ENCODE measurements at places on chromosomes 6 and 20. TPM values are rescaled to one million over a fixed set of nuclear protein-coding genes. Genes with fewer than 3 reads are reported as not detected.
A peak's percentile ranks its signal among the peaks of the same experiment; 100 is the strongest.

DNA sequence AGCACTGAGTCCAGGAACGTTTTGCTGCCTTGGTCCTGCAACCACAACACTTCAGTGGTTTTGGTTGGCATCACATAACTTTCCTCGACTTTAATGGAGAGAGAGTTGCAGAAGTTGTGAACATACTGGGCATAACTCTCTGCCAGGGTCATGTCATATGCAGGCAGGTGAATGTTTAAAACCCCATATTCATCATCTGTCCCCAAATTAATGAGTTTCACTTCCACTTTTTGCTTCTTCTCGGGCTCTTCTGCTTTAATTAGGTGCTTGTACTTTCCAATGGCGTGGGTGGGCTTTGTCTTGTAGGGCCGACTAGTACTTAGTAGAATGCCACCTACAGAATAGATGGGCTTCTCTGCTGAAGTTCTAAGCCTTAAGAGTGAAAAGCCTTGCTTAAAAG is 45.2 kb upstream of the TFAP2A start:
- no peak for DNase-seq
- H3K27me3 ChIP-seq = no peaks in the 10 kb centered on the region
- H3K4me1 ChIP-seq = no peaks in the 10 kb centered on the region
- H3K36me3 ChIP-seq = no peaks in the 10 kb centered on the region

- DNase-seq = no peak
- no peaks in the 10 kb centered on the region for H3K4me1 ChIP-seq
- H3K4me3 ChIP-seq = no peak overlapping the region
- no peak overlapping the region for H3K27ac ChIP-seq
Observed at GRCh38 chr6:27288136-27289044, 23.7 kb downstream of the POM121L2 start.

DNA sequence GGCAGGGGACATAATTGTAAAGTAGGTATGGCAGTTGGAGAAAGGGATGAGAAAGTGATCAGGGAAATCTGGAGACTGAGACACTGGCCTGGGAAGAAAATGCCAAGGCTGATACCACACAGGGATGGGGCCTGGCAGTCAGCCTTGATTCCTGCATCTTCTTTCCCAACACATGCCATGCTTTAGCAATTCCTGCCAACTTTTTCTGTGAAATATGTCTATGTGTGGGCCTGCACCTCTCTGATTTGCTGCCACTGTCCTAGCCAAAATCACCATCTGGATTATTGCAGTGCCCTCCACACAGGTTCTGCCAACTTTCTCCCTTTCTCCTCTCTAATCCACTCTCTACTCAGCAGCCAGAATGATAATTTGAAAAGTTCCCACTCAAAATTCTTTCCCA is 759.8 kb upstream of the CITED2 start:
- no peak overlapping the region for H3K27ac ChIP-seq
- no peak for DNase-seq
- no peaks in the 10 kb centered on the region for H3K27me3 ChIP-seq
- no peak overlapping the region for H3K4me3 ChIP-seq

DNA sequence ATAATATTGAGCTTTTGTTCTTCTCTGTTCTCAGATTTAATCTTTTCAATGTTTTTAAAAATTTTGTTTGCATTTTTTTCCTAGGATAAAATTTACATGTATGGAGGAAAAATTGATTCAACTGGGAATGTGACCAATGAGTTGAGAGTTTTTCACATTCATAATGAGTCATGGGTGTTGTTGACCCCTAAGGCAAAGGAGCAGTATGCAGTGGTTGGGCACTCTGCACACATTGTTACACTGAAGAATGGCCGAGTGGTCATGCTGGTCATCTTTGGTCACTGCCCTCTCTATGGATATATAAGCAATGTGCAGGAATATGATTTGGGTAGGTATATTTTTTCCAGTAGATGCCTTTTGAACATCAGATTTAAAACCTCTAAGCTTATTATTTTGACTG is 89.8 kb downstream of the ATRN start:
- no peaks in the 10 kb centered on the region for H3K27me3 ChIP-seq
- H3K4me1 ChIP-seq = no peaks in the 10 kb centered on the region
- no peak overlapping the region for H3K27ac ChIP-seq
- H3K36me3 ChIP-seq = no peaks in the 10 kb centered on the region
- no peak overlapping the region for H3K4me3 ChIP-seq

The VSTM2L gene
- 1.9 TPM for total RNA-seq

GRCh38 chr20:38061109-38061508 is 27.6 kb downstream of the RPRD1B start:
- DNase-seq = no peak
- peaks cover 42% of the 10 kb centered on the region for H3K36me3 ChIP-seq
- H3K27me3 ChIP-seq = no peaks in the 10 kb centered on the region
- no peak overlapping the region for H3K4me3 ChIP-seq

The MOG gene
- not detected for total RNA-seq

- no peak overlapping the region for H3K27ac ChIP-seq
- no peak for DNase-seq
- H3K4me1 ChIP-seq = no peaks in the 10 kb centered on the region
- no peak overlapping the region for H3K4me3 ChIP-seq
- no peaks in the 10 kb centered on the region for H3K27me3 ChIP-seq
Observed at GRCh38 chr6:42417641-42418112, 34.0 kb downstream of the TRERF1 start.

DNA sequence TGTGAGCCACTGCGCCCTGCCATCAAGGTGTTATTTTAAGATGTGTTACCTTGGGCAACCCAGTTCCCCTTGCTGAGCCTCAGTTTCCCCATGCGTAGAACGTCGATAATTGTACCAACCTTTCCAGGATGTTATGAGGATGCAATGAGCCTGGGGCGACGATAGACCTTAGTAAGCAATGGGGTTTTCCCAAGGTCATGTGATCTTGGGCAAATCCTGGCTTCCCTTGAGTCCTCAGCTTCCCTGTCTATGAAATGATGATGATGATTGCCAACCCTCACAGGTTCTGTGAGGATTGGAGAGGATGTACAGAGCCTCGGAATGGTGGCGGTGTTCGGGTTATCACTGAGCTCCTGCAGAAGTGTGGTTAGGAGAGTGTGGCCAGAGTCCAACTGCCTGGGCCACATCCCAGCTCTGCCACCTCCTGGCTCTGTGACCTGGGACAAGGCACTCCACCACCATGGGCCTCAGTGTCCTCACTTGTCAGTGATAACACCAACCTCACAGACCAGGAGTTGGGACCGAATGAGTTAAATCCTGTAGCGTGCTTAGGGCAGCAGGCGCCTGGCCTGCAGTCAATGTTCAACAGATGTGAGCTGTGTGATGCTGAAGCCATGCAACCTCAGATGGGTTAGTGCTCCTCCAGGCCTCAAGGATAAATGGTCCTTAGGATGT is 23.4 kb downstream of the SIRPA start:
- H3K4me1 ChIP-seq = no peaks in the 10 kb centered on the region
- no peak overlapping the region for H3K4me3 ChIP-seq
- H3K27ac ChIP-seq = no peak overlapping the region
- H3K27me3 ChIP-seq = no peaks in the 10 kb centered on the region
- no peaks in the 10 kb centered on the region for H3K36me3 ChIP-seq

DNA sequence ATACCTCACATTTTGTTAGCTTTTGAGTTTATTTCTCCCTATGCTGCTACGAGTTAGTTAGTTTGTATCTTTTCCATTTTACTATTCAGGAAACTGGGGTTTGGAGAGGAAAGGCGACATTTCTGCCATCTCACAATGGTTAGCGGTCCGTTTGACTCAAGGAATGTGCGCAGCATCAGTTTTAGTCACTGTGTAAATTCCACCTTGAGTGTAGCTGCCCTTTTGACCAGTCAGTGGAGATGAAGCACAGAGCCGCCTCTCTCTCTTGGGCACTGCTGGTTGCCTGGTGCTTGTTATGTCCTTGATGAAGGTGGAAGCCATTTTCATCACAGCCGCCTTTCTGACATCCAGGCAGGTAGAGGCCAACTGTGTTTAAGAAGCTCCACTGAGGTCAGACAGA is 185.5 kb downstream of the SCP2D1 start:
- no peaks in the 10 kb centered on the region for H3K27me3 ChIP-seq
- no peak overlapping the region for H3K27ac ChIP-seq
- H3K36me3 ChIP-seq = no peaks in the 10 kb centered on the region
- no peak overlapping the region for H3K4me3 ChIP-seq

The CBFA2T2 gene
- 11.6 TPM for total RNA-seq

The ANKEF1 gene
- 4.2 TPM for total RNA-seq

The RRAGD gene
- total RNA-seq = 10.5 TPM

The LY6G5C gene
- 2.0 TPM for total RNA-seq

GRCh38 chr6:136401749-136402148 is 112.1 kb upstream of the BCLAF1 start:
- H3K36me3 ChIP-seq = no peaks in the 10 kb centered on the region
- DNase-seq = no peak

DNA sequence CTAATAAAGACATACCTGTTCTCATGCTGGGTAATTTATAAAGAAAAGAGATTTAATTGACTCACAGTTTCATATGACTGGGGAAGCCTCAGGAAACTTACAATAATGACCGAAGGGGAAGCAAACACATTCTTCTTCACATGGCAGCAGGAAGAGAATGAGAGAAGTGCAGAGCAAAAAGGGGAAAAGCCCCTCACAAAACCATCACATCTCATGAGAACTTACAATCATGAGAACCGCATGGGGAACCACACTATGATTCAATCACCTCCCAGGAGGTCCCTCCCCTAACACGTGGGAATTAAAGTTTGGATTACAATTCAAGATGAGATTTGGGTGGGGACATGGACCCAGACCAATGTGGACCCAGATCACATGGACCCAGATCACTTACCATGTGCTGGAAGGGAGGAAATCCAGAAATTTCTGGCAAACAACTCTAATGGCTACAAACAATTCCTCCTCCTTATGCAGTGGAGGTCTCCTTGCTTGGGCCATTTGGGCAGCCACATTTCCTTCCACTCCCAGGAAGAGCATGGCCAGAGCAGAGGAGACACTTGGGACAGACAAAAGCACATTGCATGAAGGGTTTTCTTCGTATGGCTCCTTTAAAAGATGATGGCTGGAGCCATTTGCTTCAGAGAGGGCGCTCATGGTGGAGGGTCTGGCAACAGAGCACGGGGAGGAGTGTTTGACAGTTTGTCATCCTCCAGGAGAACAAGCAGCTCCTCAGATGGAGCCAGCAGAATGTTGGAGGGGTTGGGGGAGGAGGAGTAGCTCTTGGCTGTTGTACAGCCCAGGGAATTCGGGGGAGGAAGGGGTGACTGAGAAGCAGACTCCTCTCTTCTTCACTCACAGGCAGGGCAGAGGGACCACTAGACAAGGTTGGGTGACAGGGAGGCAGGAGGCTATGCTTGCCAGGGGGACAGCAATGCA is 30.4 kb downstream of the SERPINB9 start:
- no peak for DNase-seq
- no peaks in the 10 kb centered on the region for H3K36me3 ChIP-seq
- H3K4me3 ChIP-seq = no peak overlapping the region

- peaks cover 17% of the 10 kb centered on the region for H3K36me3 ChIP-seq
- no peak for DNase-seq
- H3K27me3 ChIP-seq = no peaks in the 10 kb centered on the region
- no peak overlapping the region for H3K4me3 ChIP-seq
- H3K4me1 ChIP-seq = no peaks in the 10 kb centered on the region
Observed at GRCh38 chr6:31690231-31691077, 9.6 kb upstream of the LY6G5C start.

The SLC16A10 gene
- 28.2 TPM for total RNA-seq

DNA sequence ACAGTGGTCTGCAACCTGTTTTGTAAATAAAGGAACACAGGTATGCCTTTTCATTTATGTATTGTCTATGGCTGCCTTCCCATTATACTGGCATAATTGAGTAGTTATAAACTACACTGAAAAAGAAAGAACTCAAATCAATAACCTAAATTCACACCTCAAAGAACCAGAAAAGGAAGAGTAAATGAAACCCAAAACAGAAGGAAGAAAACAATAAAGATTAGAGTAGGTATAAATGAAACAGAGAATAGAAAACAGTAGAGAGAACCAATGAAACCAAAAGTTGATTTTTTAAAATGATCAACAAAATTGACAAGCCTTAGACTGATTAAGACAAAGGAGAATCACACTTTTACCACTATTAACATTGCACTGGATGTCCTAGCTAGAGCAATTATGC is 34.7 kb downstream of the FAM184A start:
- H3K27me3 ChIP-seq = no peaks in the 10 kb centered on the region
- H3K4me3 ChIP-seq = no peak overlapping the region
- no peaks in the 10 kb centered on the region for H3K4me1 ChIP-seq
- DNase-seq = no peak

- H3K27ac ChIP-seq = no peak overlapping the region
- H3K36me3 ChIP-seq = no peaks in the 10 kb centered on the region
- H3K27me3 ChIP-seq = no peaks in the 10 kb centered on the region
- H3K4me1 ChIP-seq = no peaks in the 10 kb centered on the region
Observed at GRCh38 chr6:845566-845965, 152.6 kb upstream of the EXOC2 start.

DNA sequence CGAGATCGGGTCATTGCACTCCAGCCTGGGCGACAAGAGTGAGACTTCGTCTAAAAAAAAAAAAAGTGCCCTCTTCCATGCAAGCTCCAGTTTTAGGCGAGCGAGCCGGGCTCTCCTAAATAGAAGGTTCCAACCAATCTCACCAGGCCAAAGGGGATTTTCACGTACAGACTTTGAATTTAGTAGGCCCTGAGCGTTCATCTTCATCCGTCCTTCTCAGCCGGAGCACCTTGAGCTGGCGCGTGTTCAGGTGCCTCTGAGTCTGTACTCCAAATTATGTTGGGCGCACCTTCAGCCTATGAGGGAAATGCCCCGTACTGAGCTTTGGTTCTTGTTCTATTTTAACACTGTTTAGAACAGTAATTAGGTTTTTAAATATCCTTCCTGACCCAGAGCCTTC is 817 bp upstream of the TAP2 start:
- H3K36me3 ChIP-seq = no peaks in the 10 kb centered on the region
- no peaks in the 10 kb centered on the region for H3K27me3 ChIP-seq
- peaks cover 3% of the 10 kb centered on the region for H3K4me1 ChIP-seq
- peak overlapping the region; percentile 87 for H3K27ac ChIP-seq

- H3K27me3 ChIP-seq = no peaks in the 10 kb centered on the region
- no peak for DNase-seq
- no peaks in the 10 kb centered on the region for H3K4me1 ChIP-seq
Observed at GRCh38 chr6:142265476-142265875, 36.3 kb upstream of the ADGRG6 start.

The TBXT gene
- total RNA-seq = not detected

DNA sequence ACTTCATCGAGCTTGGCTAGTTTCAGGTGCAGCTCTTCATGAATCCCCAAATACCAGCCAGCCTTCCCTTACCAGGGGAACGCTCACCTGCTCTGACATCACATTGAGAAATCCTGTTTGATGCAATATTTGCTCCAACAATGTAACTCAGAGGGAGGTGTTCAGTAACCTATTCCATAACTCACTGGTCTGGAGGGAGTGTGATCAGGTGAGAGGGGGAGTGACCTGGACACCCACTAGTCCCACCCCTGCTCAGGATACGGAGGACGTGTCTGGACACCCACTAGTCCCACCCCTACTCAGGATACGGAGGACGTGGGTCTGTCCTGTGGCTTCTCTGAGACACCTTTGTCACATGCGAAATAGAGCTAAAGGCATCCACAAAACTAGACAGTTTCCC is 70.3 kb downstream of the HUS1B start:
- no peaks in the 10 kb centered on the region for H3K4me1 ChIP-seq
- no peak for DNase-seq
- no peaks in the 10 kb centered on the region for H3K27me3 ChIP-seq

GRCh38 chr20:3635346-3635745 is 27.9 kb downstream of the GFRA4 start:
- H3K27ac ChIP-seq = no peak overlapping the region
- H3K27me3 ChIP-seq = no peaks in the 10 kb centered on the region
- DNase-seq = no peak
- no peaks in the 10 kb centered on the region for H3K36me3 ChIP-seq
- peaks cover 10% of the 10 kb centered on the region for H3K4me1 ChIP-seq
- H3K4me3 ChIP-seq = no peak overlapping the region
